ENCODE measurements at places on chromosomes 12 and 14.

- DNase-seq: no peak
Measured at GRCh38 chr12:97573901-97574300, 111.3 kb downstream of the RMST start.

- no peak for DNase-seq
Measured at GRCh38 chr12:116101991-116102390, 175.5 kb downstream of the MED13L start.

GRCh38 chr12:45803111-45803510, 73.6 kb downstream of the ARID2 start:
- DNase-seq: no peak

DNA sequence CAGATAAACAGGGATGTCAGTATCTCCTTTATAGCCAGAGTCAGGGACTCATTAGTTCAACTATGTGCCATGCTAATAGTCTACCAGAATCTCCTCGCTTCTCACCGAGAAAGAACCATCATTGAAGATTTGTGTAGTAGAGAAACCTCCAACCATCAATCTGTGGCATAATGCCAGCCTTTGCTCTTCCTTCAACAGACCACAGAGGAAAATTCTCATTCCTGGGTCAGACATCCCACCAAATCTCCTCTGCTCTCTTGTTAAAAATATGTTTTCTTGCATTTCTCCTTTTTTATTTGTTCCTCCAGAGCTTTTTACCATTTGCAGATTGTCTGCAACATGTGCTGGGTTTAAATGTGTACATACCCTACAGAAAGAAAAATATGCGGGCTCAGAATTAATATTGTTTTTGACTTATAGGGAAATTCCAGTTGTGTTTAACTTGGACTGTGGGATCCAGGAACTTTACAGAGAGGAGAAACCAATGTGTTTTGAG, 64.9 kb downstream of the LLPH start:
- DNase-seq: no peak

- no peak for DNase-seq
Measured at GRCh38 chr12:34275129-34275528, 252.8 kb downstream of the ALG10 start.

- no peak for DNase-seq
Measured at GRCh38 chr14:76289276-76289675, 86.7 kb upstream of the ESRRB start.

DNA sequence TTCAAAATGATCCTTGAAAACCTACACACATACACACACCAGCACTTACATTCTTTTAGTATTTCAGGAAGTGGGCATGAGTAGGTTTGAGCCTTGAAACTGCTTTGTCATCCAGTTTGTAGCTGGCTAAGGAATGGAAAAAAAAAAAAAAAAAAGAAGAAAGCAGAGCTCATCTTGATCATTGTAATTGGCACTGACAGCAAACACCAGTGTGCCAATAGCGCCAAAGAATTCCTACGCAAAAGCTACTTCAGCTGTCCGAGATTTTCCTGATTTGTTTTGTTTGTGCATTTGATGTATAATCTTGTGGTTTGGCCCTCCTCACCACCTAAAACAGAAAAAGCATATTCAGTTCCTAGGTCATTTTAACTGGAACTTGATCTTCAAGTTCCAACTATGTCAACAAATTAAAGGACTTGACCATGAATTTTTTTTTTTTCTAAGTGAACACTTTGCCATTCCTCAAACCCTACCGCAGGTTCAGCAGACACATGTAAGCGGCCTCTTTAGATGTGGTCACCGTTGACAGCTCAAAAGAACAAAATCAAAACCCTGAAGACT, 57.3 kb downstream of the FLRT2 start:
- DNase-seq: no peak

DNA sequence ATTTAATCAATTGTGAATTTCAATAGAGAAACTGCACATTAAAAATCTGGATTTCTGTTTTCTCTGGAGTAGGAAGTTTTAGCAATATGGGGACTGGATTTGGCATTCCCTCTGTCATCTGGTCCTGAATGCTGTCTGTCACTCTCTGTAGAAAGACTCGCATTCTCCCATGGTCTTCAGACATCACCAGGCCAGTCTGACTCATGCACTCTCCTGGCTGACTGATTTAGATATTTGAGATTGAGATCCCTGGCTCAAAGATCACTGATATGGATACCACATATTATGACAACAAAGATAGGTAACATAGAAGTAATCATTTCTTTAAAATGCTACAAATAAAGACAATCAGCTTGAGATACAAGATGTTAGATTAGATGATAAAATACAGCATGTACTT, 524.5 kb downstream of the GALC start:
- no peak for DNase-seq

GRCh38 chr12:131799828-131800593, 28.2 kb upstream of the MMP17 start:
- no peak for DNase-seq

DNA sequence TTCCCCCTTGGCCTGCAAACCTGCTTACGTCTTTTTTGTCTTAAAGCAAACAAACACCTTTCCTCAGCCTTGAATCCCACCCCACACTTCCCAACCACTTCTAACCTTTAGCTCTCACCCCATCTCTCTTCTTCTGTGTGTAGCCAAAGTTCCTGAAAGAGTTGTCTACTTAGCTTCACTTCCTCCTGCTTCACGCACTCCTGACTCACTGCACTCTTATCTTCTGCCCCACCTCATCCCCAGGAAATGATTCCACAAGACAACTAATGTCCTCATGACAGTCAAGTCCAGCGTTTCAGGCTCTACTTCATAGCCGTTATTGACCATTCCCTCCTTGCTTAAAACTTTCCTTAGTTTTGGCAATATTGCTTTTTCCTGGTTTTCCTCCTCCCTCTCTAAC, 22.4 kb downstream of the EIF2B2 start:
- peak; percentile 63 for DNase-seq

DNA sequence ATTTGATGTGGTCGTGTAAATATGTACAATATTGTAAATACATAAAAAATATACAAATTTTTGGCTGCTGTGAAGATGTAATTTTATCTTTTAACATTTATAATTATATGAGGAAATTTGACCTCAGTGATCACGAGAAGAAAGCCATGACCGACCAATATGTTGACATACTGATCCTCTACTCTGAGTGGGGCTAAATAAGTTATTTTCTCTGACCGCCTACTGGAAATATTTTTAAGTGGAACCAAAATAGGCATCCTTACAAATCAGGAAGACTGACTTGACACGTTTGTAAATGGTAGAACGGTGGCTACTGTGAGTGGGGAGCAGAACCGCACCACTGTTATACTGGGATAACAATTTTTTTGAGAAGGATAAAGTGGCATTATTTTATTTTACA, 49.6 kb downstream of the TBK1 start:
- DNase-seq: no peak

GRCh38 chr12:76948879-76949278, 70.1 kb upstream of the CSRP2 start:
- no peak for DNase-seq

GRCh38 chr12:104257913-104258472, 42.4 kb downstream of the TXNRD1 start:
- no peak for DNase-seq

- DNase-seq: no peak
Measured at GRCh38 chr12:4441355-4442335, 4.0 kb downstream of the FGF6 start.

DNA sequence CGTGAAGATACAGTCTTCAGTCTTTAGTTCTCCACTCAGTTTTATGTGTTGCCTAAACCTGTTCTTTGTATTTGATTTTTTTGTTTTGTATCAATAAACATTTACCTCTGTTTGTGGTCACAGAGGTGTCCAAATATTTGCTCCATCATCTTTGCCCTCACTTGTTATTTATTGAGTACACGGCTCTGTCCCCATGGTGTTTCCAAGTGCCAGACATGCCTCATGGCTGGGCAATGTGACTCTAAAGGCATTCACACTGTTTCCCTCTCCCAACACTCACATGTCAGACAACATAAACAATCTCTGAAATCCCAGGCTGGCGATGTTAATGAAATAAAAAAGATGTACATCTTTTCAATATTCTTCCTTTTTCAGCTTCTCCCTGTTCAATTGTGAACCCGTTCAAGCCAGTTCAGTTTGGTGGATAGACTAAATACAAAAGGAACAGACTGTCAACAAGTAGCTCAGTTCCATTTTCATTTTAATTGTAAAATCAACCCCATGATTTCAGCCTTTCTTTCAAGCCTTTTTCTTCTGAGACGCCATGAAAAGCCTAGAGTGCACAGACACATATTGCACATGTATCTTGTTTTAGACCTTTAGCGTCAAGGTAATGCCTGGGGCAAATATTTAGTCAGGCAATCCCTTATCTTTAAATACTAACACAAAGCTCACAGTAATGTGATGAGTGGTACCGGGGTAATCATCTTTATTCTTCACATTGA, 680.7 kb downstream of the GALC start:
- DNase-seq: no peak

GRCh38 chr12:28987538-28988324, 161.3 kb upstream of the FAR2 start:
- no peak for DNase-seq

DNA sequence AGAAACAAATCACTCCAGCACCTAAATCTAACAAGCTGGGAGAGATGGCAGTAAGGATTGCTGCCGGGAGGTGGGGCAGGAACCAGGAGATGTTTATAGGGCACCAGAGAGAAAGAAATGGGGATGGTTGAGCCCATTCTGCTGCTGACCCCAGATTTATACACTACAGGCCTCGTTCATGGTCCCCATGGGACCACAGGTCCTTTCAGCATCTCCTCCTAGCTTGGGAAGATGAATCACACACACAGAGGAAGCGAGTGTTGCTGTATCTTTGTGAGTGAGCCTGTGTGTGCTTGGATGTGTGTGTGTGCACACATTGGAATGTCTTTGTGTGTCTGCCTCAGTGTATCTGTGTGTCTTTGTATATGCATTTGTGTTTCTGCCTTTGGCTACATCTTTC, 49.7 kb upstream of the FICD start:
- DNase-seq: no peak

- DNase-seq: no peak
Measured at GRCh38 chr14:99808515-99808914, 15.3 kb downstream of the EML1 start.

DNA sequence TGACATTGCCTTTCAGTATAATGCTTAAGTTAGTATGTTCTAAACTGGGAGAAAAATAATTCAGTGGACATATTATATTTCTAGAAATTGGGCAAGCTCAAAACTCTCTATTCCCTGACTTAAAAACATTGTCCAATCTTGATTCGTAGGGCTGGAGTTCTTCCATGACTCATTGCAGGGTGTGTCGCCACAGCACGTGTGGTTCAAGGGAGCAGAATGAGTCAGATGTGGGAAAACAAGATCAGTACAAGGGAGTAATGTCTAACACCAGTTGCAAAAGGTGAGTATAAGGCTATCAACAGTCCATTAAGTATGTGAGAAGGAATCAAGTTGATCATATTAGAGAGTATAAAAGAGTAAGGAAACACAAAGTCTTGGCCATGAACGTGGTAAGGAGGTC, 887.0 kb downstream of the TMTC2 start:
- no peak for DNase-seq

DNA sequence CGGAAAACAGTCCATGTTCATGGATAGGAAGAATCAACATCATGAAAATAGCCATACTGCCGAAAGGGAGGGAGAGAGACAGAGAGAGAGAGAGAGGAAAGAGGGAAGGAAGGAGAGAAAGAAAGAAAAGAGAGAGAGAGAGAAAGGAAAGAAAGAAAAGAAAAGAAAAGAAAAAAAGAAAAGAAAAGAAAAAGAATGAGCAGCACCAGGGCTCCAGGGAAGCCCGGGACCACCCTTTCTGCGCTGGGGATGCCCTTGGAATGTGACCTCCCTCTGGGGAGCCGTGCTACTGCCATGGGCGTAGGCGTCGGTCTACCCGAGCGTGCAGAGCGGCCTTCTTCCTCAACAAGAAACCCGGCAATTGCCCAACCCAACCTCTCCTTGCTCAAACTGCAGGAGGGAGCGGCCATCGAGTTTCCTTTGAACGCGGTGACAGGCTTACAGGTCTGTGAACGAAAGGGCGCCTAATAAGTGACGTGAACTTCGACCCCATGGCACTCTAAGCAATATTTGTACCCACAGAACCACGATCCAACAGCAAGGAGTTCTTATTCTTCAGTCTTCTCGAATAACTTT, 16.9 kb downstream of the OR6S1 start:
- DNase-seq: no peak

DNA sequence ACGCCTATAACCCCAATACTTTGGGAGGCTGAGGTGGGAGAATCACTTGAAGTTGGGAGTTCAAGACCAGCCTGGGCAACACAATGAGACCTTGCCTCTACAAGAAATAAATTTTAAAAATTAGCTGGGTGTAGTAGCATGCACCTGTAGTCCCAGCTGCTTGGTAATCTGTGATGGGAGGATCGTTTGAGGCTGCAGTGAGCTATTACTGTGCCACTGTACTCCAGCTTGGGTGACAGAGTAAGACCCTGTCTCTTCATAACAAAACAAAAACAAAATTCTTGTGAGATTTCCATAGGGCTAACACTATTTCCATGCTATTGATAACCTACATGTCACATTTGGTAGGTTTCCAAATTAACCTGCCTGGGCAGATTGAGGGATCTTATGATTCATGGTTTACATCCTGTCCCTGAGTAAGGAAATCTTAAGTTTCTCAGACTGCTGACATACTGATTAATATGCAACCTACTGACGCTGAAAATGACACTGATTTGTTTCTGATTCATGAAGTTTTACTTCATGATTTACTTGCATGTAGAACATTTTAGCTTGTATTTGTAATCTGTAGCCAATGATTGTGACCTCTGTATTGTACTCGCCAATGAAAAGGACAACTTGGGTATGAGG, 15.9 kb downstream of the ATP6V1D start:
- DNase-seq: no peak

GRCh38 chr14:38366374-38366773, 110.5 kb upstream of the CLEC14A start:
- peak; percentile 46 for DNase-seq

- no peak for DNase-seq
Measured at GRCh38 chr14:52783206-52783605, 8.2 kb downstream of the GNPNAT1 start.

DNA sequence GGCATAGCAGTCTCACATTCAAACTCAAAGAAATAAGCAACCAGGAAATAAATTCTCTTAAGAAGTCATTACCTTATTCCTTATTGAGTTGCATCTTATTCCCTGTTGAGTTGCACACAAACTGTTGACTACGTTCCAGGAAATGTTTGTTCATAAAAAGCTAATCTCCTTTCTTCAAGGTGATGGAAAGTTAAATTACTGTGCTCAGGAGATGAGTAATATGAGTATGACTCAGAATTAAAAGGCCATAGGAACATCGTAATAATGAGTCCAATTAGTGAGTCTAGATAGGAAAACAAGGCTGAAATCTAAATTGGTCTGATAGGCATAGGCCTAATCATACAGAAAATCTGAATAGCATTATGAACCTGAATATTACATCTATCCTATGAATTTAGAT, 203.1 kb downstream of the SLC2A13 start:
- no peak for DNase-seq

- DNase-seq: no peak
Measured at GRCh38 chr14:90522571-90523191, 125.9 kb downstream of the CALM1 start.

- DNase-seq: no peak
Measured at GRCh38 chr14:33800735-33801163, 150.1 kb downstream of the EGLN3 start.

GRCh38 chr14:67555518-67556090, 22.5 kb downstream of the PLEKHH1 start:
- no peak for DNase-seq
